ENCODE measurements at places on chromosomes 1 and 21.

- peak; percentile 62 for DNase-seq
Observed at GRCh38 chr1:111615870-111616715, 3.5 kb upstream of the RAP1A start.

- DNase-seq: no peak
Observed at GRCh38 chr1:239805851-239806772, 285.6 kb upstream of the FMN2 start.

DNA sequence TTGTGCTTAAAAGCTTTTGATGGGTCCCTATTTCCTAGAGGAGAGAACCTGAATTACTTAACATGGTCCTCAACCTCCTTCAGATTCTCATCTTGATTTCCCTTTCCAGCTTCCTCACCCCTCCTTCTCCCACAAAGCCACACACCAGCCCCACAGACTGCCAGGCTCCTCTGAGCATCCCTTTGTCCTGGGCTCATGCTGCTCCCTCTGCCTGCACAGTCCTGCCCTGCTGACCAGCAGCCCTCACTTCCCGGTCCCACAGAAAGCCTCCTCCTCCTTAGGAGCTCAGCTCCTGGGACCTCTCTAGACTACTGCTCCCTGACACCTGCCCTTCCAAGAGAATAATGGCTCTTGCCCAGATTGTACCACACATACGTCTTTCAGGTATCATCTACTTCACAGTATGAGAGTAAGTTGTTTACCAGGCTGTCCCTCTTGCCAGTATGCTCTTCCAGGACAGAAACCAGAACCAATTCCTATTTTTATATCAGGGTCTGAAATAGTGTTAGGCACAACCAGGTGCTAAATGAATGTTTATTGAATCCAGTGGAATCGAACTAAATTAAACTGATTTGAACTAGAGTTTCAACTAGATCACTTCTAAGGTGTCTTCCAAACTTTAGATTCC is 373.4 kb downstream of the LMX1A start:
- DNase-seq: no peak

DNA sequence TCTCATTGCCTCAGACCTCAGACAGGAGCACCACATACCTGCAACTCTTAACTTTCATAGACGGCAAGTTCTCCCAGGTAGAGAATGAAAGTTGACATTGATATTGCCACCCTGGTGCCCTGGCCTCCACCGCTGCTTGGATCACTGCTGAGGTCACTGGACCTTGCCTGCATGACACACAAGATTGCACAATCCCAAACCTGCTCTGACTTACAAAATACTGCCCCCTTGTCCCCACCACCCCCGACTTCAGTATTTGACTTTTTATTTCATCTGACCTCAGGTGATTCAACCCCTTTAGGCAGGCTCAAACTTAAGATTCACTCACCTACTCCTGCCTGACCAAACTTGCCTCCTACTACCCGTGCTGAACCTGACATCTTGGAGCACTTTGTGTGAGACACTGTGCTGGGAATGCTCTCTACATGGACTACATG is 43.1 kb upstream of the S1PR1 start:
- DNase-seq: no peak

GRCh38 chr21:40143822-40144525 is 276.7 kb downstream of the PCP4 start:
- peak; percentile 17 for DNase-seq

GRCh38 chr1:118123116-118123839 is 61.8 kb downstream of the SPAG17 start:
- no peak for DNase-seq

GRCh38 chr1:200258447-200259375 is 151.1 kb downstream of the ZNF281 start:
- DNase-seq: no peak

- DNase-seq: peak; percentile 37
Observed at GRCh38 chr1:39105841-39106765, 80.0 kb downstream of the NDUFS5 start.

DNA sequence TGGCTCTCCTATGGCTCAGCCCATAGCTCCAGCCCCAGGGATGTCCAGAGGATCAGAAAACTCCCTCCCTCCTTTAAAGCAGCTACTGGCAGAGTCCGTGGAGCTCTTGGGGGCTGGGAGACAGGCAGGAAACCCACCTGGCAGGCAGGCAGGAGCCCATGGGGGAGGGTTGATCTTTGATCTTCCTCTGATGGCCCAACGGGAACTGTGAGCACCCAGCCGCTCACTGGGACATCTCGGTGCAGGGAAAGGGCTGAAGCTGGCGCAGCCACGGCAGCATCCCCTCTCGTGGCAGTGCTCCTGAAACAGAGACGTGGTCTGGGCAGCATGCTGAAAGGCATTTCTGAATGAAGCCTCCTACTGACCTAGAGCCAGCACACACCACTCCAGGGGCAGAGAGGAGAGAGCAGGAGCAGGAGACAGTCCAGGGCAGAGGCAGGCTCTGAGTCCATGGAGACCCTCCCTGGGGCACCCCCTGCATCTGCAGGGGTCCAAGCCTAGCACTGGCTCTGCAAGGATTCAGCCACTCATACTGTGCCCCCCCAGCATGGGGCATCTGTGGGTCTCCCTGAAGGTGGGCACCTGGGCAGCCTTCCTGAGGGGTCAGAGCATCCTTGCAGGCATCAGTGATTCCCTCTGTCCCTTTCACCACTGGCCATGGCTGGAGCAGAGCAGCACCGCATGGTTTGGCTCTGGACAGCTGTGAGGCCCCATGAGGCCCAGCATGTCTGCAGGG is 4.9 kb upstream of the SLX9 start:
- DNase-seq: no peak

DNA sequence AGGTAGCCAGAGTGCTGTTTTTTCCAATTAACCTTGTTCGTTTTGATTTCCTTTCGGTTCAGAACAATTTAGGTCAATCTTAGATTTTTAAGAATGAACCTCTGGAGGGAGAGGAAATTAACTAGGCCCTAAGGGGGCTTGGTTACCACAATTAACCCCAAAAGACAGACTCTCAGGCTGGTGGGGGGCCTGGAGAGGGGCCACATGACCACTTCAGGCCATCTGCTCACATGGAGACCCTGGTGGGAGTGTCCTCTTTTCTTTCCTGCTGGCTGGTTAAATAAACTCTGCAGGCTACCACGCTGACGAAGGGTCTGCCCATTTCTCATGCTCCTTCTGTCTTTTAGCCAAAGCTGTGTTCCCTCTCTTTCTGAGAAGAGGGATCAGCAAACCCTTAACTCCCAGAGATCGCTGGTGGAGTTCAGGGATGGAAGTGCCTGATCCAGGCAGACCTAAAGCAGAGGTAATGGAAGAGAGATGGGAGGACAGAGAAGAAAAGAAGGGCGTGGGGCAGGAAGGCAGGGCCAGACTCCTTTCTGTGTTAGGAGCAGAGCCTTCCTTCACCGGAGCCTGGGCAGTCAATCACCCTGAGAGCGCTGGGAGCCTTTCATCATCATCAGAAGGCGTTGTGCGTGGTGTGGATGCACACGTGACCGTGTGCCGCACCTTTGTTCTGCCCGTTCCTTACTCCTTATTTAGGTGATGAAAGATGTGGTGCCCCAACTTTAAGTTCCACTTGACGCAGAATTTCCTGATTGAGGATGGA is 58.5 kb downstream of the KIF26B start:
- DNase-seq: no peak

DNA sequence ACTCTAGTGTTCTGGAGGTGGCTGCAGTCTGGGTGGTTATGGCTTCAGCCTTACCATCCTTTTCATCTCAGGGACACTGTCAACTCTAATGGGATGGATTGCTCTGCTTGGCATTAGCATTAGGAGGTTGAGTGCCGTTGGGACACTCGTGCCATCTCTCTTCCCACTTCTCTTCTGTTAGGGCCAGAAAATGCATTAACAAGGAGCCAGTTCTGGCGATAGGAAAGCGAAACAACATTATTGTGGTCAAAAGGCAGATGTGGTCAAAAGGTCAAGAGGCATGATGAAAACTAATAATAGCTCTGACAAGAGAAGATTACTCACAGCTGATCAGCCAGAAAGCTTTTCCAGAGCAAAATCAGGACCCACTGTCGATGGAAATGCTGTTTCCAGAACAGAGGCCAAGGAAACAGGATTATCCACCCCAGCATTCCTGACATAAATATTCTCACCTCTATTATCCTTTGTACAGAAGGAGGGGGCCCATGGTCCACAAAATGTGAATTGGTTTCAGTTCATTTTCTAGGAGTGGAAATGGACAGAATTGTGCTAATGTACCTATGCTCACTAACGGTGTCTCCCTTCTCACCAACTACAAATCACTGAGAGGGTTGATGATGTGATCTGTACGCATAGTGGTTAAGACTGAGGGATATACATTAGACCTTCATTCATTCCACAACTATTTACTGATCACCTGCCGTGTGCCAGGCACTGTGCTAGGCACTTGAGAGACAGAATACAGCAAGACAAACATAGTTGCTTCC is 72.0 kb downstream of the ST6GALNAC5 start:
- DNase-seq: no peak

DNA sequence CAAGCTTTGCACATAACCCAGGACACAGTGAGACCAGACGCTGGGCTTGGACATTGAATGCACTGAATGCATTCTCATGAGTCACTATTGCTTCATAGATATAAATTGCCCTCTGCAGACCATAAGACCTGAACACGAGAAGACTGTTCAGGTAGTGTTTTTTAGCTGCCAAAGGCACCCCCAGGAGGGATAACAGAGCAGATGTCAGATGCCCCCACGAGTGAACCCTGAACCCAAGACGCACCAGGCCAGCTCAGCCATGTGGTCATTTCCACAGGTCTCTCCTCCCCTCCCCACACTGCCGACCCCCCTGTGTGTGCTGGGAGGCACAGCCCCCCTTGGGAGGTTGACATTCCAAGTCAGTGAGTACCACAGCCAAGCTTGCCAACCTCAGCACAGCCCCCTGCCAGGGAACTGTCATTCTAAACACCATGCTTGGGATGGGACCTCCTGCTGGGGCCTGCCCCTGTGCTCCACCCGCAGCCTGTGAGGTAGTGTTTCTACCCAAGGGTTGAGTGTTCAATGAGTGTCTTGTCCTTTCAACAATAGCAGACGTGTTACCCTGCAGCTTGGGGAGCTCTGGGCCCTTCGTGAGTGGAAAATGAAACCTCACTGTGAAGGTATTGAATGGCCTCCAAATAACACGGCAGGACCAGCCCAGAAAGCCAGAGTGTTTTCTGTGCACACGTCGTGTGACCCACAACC is 68.2 kb downstream of the PSMG1 start:
- no peak for DNase-seq

GRCh38 chr1:39526466-39527189 is 35.2 kb downstream of the BMP8A start:
- DNase-seq: no peak

DNA sequence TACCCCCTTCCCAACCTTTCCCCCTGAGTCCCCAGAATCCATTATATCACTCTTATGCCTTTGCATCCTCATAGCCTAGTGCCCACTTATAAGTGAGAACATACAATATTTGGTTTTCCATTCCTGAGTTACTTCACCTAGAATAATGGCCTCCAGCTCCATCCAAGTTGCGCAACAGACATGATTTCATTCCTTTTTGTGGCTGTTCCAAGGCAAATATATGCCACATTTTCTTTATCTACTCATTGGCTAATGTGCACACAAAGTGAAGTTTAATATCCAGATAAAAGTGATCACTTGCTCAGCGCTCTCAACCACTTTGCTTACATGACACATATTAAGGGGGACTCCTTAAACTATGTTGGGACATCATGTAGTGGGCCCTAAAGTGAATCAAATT is 72.4 kb upstream of the TIAM1 start:
- DNase-seq: no peak

DNA sequence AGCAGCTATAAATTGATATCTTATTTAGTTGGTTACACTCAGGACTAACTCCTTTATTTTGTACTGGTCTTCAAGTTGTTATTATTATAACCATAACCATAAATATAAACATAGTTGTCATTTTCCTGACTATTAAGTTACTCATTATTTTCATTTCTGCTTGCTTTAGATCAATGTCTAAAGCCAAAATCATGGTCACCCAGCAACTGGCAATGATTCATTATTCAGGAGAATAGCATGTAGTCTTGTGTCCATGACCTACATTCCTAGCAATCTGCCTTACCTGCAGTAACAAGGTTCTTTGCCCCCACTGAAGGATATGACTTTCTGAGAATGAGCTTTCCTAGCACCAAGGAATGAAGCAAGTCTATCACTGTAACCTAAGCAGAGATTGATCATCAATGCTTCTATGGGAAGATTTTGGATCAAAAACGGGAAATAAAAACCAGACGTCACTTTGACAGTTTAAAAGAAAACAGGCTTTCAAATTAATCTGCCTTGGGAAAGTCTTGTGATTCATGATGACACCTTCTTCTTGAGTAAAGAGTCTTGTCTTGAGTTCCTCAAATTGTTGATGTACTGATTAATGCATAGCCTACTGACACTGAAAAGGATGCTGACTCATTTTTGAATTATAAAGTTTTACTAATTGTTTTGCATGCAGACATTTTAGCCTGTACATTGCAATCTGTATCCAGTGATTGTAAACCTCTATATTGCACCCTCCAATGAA is 203.3 kb upstream of the IVNS1ABP start:
- no peak for DNase-seq

DNA sequence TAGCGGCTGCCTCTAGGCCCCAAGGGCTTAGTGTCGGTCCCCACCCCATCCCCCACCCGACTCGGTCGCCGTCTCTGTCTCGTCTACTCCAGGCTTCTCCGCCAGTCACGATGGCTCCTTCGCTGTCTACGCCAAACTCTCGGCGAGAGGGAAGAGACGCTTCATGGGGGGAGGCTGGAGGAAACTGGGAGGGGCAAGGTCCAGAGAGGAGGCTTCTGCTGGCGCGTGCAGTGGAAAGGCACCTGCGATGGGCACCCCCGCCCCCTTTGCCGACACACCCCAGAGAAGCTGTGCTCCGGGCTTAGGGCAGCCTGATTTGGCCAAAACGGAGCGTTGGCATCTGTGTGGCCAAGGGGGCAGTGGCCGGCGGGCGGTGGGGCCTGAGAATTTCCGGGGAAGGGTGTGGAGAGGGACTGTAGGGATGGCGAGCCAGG is 1.2 kb upstream of the CSMD2 start:
- DNase-seq: no peak

- no peak for DNase-seq
Observed at GRCh38 chr1:19053486-19053885, 97.0 kb upstream of the IFFO2 start.

DNA sequence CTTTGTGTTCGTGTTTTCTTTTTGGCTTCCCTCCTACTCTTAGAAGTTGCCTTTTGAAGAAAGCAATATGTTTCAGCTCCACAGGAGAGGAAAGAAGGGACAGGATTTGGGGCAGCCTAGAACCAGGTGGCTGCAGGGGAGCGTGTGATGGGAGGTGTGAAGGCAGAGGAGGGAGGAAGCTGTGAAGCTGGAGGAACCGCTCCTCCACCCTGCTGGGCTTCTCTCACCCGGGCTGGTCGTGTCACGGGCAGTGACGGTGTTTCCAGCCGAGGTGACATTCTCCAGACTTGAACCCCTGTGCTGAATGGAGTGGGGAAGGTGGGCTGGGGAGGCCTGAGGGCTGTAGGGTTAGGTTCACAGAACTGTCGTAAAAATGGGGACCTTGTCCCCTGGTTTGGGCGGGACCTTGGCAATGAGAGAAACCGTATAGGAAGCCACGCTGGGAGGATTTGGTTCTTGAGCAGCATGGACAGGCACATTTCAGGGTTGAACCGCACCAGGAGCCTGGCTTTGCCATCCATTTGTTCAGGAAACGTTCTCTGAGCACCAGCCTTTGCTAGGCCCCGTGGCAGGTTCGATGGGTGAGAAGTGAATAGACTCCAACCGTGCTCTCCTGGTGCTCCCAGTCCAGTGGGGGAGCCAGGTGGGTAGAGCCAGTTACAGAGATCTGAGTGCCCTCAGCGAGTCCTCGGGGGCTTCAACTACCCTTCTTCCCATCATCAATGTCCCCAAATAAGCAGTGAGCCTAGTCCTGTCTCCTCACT is 103.0 kb downstream of the PRDM2 start:
- DNase-seq: no peak
